Posterior vena cava (tissue), 2 donors: ENCODE measurements at places on chromosomes 2 and 18. TPM values are rescaled to one million over a fixed set of nuclear protein-coding genes. Genes with fewer than 3 reads are reported as not detected.
A peak's percentile ranks its signal among the peaks of the same experiment; 100 is the strongest.

The SP100 gene
- 90.7 TPM for total RNA-seq

The RBM44 gene
- total RNA-seq = 1.6 TPM

The RPE gene
- 40.0 TPM for total RNA-seq

The PAX3 gene
- 0.48 TPM for total RNA-seq

The IL1B gene
- 1.0 TPM for total RNA-seq

- no peak for DNase-seq
Measured at GRCh38 chr2:110105608-110106467, 9.8 kb downstream of the MALL start.

- no peak for DNase-seq
Measured at GRCh38 chr2:39475006-39475405, 37.9 kb upstream of the MAP4K3 start.

- no peak for DNase-seq
Measured at GRCh38 chr18:60554967-60555366, 182.4 kb upstream of the MC4R start.

DNA sequence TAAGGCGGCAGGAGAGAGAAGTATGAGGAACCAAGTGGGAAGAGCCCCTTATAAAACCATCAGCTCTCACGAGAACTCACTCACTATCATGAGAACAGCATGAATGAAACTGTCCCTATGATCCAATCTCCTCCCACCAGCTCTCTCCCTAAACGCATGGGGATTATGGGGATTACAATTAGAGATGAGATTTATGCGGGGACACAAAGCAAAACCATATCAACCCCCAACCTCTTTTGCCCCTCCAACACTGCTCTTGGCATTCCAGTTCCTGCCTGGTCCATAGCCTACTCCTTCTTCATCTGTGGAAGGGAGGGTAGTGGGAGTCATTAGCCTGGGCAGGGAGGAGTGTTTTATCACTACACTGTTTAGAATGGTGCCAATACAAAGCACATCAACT is 1.4 kb upstream of the EHD3 start:
- DNase-seq = no peak

DNA sequence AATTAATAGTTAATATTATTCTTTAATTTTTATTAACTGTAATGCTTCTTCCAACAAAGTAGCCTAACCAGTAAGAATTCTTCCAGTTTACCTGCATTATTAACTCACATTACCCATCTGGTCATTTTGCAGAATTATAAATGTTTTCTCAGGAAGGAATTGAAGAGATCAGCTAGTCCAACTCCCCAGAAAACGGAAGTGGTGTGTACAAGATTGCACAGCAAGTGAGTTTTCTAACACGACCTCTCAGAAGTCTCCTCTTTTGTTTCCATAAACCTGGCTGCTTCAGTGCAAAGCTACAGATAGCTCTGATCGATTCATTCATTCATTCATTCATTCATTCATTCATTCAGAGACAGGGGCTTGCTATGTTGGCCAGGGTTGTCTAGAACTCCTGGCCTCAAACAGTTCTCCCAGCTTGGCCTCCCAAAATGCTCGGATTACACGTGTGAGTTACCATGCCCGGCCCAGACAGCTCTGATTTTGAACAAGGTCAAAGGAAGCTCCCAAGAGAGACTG is 128.8 kb upstream of the REV1 start:
- no peak for DNase-seq

GRCh38 chr2:150858382-150858781 is 370.9 kb upstream of the RND3 start:
- DNase-seq = no peak

DNA sequence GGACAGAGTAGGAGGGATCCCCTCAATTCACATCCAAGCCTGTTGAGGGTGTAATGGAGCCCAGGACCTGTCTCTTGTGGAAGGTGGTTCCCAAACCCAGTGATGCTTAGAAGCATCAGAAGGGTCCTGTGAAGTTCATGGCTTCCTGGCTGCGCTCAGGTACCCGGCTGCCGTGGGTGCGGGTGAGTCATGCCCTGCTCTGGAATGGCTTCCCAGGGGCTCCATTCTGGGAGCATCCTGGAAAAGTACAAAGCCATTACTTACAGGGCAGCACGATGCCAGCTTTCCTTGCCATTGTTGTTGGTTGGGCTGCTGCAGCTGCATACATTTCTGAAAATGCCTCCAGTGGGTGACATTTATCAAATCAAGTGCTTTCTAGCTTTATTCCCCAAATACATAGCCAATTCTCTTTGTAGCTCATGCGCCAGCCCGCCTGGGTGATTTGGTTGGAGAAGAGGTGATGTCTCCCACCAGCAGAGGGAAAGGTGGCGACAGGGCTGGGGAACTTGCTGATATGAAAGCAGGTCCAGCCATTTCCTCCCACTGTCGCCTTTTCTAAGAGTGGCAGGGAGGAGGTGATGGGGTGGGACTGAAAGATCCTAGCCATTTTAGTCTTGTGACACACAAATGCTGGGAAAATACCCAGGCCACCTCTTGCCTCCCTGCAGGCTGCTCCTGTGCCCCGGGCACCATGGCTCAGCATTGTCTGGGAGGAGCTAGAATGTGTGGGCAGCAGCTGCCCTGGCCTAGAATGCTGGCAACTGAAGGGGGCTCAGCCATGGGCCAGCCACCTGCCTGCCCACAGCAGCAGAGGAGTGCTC is 65.9 kb upstream of the HPCAL1 start:
- DNase-seq = peak; percentile 44
